ENCODE measurements at places on chromosomes 7 and 10.

DNA sequence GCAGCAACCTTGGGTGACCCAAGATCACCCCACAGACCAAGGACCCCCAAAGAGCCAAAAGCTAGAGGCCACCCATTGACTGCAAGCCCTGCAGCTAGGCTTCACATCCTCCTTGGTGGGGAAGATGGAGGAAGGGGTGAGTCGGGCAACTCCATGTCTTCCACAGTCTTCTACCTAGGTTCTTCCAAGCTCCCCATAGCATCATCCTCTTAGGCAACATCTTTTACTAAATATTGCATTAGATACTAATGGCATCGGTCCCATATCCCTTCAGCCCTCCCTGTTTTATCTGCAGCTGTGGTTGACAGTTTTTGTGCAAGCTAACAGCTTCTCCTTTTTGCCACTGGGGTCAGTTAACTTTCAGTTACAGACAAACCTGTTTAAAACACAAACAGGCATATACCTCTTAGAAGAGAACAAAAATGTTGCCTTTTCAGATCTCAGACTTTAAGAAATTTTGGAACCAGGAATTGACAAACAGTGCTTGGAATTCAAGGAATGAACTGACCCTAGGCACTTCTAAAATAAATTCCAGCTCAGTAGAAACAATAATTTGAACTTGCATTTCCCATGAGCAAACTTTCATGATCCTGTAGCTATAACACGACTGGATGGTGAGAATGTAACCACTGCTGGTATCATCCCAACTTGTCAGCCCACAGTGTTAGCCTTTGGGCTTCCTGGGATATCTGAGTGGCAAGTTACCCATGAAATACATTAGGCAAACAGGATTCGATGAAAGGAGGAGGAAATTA is 33.9 kb upstream of the MSMB start:
- no peak for DNase-seq

DNA sequence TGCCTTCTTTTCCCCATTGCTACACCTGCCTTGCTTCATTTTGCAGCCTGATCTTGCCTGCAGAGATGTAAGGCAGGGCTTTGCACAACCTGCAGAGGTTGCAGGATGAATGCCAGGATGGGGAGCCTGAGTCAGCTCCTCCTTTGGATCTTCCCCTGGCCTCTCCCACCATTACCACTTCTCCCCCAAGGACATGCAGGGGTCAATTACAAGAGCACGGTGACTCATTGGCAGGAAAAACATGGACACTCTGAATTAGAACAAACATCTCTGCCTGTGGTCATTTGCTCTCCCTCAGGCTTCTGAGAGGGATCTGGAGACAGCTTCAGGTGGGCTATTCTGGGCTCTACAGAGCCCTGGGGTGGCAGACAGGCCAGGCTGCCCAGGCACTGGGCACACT is 89.2 kb downstream of the HERPUD2 start:
- DNase-seq, result no peak

GRCh38 chr7:151301471-151302462 is 39.8 kb upstream of the NUB1 start:
- no peak for DNase-seq

- DNase-seq, result no peak
Observed at GRCh38 chr10:44862924-44863323, 48.2 kb upstream of the TMEM72 start.

DNA sequence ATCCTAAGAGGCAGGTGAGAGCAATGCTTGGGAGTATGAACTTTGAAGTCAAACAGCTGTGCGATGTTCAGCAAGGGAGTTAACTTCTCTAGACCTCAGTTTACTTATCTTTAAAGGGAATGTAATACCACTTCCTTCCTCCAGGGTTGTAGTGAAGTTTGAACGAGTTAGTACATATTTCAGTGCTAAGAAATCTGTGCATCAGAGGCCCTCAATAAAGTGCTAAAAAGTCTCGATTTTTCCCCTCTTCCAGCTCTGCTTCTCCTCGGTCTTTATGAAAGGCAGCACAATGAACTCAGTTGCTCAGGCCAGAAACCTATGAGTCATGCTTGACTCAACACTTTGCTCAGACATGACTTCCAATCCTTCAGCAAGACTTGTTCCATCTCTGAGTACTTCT is 418.9 kb downstream of the MDFIC start:
- DNase-seq, result no peak

- DNase-seq, result no peak
Observed at GRCh38 chr10:13315361-13315760, 15.5 kb upstream of the PHYH start.

- DNase-seq, result no peak
Observed at GRCh38 chr7:49228426-49229098, 304.2 kb downstream of the CDC14C start.

GRCh38 chr10:72254813-72255568 is 18.7 kb upstream of the DDIT4 start:
- DNase-seq, result peak; percentile 32

DNA sequence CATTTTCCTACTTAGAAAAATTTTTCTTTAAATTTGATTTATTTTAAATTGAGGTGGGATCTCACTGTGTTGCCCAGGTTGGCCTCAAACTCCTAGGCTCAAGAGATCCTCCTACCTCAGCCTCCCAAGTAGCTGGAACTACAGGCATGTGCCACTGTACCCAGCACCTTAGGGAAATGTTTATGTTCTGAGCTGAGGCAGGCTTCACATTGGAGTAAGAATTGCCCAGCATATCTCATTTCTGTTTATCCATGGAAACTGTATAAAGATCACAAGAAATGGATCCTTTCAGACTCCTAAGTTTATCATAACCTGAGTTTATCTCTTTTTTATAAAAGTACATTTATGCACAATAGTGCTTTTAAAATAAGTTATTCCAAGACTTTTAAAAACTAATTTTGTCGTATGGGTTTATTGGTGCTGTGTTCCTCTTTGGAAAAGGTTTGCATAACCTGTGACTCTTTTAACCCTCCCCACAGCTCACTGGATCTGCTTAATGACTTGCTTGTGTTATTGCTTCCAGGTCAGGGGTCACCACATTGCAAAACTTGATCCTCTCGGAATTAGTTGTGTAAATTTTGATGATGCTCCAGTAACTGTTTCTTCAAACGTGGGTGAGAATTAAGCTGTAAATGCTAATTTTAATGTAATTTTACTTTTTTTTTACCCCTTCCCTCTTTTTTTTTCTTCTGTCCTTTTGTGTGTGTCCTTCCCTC is 40.7 kb downstream of the OGDH start:
- no peak for DNase-seq

- DNase-seq, result no peak
Observed at GRCh38 chr7:136245327-136246004, 268.3 kb upstream of the MTPN start.

DNA sequence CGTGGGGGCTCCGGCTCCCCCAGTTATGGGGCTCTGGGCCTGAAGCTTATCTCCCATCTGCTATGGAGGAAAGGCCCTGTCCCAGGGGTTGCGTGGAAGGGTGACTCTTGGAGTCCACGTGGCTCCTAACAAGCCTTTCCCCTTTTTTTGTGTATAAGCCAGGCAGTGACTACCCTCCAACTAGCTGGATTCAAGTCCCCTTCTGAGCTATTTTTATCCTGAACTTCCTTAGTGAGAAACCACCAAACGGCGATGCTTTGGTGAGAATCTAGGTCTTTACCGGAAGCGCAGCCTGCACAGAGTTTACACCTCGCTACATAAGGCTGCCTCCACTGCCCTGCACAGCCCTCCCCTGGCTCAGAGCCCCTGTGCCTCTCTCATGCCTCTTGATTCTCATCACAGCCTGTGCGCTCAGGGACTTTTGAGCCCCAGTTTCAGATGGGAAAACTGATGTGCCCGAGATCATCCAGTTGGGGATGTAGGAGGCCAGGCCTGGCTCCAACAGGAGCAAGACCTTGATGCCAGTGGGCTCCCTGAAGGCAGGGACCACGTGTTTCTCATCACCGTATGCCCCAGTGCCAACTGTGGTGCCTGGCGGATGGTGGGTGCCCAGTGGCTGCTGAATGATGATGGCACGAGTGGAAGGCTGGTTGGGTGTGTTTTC is 102.3 kb upstream of the PPIF start:
- DNase-seq, result peak; percentile 26

GRCh38 chr10:124562425-124563060 is 100.9 kb downstream of the LHPP start:
- no peak for DNase-seq

DNA sequence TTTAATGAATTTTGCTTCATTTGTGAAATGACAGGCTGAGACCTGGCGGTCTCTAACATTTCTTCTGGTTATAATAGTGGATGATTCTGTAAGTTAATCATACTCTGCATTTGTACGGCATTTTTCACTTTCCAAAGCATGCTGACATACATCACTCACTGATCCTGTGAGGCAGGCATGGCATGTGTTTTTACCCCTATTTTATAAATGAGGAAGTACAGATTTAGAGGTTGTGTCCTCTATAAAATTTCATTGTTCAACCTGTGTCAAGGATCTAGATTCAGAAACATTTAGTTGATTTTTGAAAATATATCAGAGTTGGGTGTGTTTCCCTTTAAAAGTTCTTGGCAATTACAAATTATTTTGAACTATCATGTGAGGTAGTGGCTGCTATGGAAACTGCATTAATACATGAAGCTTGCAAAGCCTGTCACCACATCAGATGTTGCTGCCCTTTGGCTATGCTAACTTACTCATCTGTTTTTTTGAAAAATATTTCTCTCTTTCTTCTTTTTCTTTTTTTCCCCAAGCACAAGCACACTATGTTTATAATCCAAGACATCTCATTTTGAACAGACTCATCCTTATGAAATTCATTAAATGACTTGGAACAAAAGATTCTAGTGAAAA is 172.7 kb downstream of the GNAI1 start:
- no peak for DNase-seq

- DNase-seq, result no peak
Observed at GRCh38 chr7:158651968-158652565, 52.5 kb downstream of the NCAPG2 start.

DNA sequence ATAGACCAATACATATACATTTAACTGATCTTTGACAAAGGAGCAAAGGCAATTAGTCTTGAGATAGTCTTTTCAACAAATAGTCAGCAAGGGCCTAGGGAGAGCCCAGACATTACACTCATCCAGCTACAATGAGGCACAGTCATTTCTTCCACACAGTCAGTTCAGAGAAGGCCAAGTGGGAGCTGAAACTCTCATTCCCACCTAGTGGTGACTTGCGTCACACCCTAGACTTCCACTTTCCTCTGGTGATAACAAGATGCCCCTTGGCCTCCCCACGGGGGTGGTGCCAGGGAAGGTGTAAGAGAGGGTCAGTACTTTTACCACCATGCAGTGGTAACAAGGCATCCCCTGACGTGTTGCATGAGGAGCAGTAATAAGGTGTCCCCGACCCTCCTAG is 8.0 kb downstream of the FRMPD2 start:
- no peak for DNase-seq

DNA sequence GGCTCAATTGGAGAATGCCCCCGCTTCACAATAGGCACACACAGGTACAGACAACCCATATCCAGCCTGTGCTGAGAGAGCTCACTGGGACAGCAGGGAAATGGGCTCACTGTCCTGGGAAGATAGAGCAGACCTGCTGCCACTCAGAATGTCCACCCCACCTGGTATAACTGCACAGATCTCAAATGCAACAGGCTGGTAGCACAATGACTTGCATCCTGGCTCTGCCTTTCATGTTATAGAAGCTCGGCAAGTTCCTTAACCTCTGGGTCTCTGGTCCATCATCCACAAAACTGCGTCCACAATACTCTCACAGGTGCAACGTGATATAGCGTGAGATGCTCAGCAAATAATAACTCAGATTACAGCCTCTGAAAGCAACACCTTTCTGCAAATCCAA is 295.4 kb downstream of the GRID1 start:
- DNase-seq, result no peak

DNA sequence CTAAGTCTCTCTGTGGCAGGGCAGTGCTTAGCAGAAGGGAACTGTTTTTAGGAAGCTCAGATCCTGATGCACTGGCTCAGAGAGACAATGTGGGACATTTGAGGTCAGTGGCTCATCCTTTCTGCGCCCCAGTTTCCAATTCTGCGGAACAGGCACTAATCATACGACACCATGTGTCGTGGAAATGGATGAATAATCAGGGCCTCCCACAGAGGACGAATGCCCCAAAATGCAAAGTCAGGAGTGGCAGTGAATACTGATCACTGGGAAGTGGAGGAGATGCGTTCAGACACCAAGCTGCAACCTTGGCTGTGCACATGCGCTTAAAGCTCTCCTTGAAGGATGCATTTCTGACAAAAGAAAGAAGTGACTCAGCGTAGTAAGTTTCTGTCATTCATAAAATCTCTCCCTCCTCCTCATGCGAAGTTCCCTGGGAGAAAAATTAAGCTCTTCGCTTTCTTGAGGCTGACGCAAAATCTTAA is 21.9 kb upstream of the ECHDC3 start:
- no peak for DNase-seq

GRCh38 chr7:64463636-64464375 is 99.1 kb downstream of the ZNF680 start:
- peak; percentile 11 for DNase-seq

- no peak for DNase-seq
Observed at GRCh38 chr10:27297844-27298521, 57.4 kb upstream of the ACBD5 start.

DNA sequence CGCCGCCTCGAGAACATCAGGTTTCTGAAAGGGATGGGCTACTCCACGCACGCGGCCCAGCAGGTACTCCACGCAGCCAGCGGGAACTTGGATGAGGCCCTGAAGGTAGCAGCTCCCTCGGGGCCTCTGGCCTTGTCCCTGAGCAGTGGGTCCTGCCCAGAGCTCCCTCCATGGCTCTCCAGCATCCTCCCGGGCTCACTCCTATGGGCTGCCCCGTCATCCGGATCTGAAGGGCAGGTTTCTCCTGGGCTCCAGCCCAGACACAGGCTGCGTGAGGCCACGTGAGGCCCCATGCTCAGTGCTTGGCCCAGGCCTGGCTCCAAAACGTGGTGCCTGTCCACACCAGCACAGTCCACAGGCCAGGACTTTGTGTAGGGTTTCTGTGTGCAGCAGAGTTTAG is 32.5 kb downstream of the NUB1 start:
- no peak for DNase-seq

GRCh38 chr7:475425-475728 is 44.3 kb downstream of the PDGFA start:
- DNase-seq, result no peak

DNA sequence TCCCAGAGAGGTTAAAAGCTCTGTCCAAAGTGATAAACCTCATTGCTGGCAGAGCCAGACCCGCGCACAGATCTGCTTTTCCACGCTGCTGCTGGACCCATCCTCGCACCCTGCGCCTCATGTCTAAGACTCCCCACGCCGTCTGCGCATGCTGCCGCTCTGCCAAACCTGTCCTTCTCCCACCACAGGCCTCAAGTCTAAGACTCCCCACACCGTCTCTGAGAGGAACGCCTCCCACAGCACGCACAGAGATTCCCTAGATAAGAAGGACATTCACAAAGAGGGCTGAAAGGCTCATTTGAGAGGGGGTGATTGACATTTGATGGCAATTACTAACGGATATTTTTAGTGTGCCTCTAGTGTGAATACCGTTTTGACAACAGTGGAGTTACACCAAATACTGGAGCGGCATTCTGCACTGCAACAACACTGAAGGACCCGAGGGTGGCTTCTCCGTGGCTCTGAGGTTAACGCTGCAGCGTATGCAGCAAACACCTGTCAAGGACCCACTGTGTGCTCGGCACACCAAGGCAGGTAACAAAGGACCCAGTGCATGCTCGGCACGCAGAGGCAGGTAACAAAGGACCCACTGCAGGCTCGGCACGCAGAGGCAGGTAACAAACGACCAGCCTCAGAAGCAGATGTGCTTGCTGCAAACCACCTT is 231.4 kb downstream of the DNAJB6 start:
- no peak for DNase-seq

All from CD4-positive, alpha-beta T cell treated with Interleukin-6 at 100 ng/mL for 8 hours (primary cell).